T-helper 22 cell (primary cell): ENCODE measurements at places on chromosomes 7 and 10.

DNA sequence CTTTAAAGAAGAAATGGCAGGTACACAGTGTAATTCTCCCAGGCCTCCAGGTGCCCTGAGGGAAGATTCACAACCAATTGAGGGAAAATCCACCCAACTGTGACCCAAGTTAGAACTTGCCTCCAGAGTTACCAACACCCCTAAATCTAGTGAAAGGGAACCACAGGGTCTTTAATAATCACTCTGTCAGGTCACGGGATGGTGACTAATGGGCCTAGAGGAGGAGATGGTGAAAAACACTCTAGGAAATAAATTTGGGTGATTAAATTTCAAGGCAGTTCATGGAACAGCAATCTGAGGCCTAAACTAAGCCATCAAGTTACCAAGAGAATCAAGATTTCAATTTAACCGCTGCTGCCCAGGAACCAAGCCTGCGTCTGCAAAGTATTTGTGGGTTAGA is 26.7 kb upstream of the SLF2 start:
- DNase-seq = no peak

DNA sequence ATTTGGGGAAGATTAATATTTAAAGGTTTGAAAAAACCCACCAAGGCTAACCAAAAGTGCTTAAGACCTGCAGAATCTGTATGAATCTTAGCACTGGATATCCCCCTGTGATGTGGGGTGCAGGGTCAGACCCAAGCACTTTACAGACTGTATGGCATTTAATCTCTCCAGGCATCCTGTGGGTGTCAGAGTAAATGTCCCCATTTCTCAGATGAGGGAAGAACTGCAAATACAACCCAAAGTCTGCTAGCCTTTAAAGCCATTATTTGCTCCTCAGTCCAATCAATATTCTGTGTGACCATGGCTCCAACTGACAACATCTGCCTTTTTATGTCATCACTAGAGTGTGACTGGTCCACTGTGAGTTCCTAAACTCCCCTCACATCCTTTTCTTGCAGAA is 10.0 kb upstream of the MBL2 start:
- DNase-seq = no peak

GRCh38 chr7:159175792-159176191 is 31.1 kb upstream of the VIPR2 start:
- DNase-seq = peak; percentile 31

DNA sequence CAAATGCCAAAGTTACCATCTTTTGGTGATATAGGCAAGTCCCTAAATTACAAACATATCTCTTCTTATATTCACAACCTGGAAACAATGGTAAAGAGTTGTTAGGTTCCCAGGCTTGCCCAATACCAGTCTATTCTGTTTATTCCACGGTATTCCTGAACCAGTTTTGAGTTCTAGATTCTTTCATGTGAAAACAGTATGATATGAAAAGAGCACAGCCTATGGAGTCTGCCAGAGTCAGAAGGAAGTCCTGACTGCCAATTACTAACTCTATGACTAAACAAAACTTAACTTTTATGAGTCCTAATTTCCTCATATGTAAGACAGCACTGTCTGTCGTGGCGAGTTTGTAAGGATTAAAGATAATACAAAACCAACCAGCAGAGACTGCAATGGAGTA is 5.6 kb downstream of the ABI1 start:
- DNase-seq = no peak

- no peak for DNase-seq
These were observed 82.1 kb downstream of the TRIM24 start for GRCh38 chr7:138542183-138542582.
